GM19239 (cell line): ENCODE measurements at places on chromosomes 4 and X.

- no peak for DNase-seq
Measured at GRCh38 chrX:46737462-46737861, 21.5 kb downstream of the SLC9A7 start.

DNA sequence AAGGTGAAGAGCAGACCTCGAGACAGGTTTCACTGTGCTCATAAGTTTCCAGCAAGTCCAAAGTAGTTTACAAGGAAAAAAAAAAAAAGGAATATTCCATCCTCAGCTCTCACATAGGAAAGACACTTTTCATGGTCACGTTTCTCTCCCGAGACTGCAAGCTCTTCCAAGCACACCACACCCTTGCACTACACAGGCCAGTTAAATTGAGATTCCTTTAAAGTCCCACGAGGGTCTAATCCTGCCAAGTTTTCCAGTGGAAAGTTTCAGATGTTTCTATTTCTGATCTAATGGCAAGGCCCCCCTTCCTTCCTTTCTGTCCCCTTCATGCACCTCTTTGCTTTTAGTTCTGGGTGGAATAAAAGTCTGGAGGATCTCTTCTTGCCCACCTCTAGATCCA is 67.9 kb upstream of the PCDH19 start:
- DNase-seq = no peak

DNA sequence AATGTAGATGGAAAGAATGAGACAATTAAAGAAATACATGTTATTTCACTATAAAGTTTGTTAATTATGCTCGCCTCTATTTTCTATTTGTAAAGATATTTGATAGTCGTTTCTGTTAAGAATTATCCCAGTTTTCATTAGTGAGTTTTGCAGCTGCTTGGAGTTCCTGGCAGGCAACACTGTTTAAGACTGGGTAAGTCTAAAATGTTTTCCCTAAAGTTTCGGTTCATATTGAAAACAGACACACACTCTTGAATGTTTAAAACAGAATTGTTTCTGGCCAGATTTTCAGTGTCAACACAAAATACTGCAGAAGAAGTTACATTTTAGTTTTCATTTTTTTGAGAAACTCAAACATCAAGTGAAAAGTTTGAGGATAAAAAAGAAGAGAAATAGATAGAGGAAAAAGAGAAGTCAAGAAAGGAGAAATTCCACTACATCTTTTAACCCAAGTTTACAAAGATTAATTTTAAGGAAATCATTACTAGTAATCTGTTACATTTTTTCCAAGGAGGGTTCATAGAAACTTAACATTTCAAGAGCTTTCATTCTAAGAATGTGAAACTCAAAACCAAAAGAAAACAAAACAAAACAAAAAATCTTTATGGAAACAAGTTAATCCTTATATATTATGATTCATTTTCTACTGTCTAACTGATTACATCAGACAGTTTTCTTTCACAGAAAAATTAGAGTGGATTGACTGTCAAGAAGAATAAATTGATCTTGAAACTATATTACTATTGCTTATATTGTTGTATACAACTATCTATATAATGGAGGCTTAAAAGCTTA is 305.5 kb downstream of the FAT4 start:
- DNase-seq = no peak

GRCh38 chr4:10639100-10639499 is 45.5 kb downstream of the CLNK start:
- DNase-seq = no peak

GRCh38 chr4:15469402-15470127 is at the start of gene CC2D2A:
TSS of gene CC2D2A (plus strand) at chr4:15469882. CDS start at chr4:15475933, 6,051 bp downstream.
- DNase-seq = no peak

DNA sequence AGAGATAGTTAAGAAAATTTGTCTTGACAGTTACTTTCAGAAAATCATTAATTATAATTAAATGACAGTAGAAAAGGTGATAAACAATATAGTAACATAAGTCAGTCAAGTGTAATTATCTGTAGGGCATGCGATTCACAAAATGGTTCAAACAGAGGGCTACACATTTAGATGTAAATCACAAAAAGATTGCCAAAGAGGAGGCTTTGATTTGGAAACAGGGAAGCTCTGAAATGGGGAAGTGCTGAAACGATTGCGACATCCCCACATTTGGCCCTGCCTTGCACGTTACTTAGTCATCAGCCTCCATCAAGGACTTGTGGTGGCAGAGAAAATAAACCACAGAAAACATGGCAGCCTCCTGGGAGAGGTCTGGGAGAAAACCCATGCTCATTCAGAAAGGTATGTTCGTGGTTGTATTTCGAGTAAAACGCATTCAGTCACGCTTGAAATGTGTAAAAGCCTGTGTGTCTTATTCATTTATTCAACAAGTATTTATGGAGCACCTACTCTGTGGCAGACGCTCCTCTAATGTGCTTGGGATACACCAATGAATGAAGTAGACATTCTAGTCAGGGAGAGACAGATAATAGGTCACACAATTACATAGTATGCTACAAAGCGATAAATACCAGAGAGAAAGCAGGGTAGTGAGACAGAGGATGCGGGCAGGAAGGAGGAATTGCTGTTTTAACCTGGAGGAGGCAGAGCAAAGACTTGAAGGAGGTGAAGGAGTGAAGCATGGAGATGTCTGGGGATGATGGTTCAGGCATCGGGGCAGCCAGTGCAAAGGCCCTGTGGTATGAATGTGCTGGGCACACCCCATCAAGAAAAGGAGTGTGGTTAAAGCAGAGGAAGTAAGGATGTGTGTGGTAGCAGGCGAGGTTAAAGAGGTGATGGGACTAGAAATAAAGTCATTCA is 7.8 kb downstream of the RBM47 start:
- no peak for DNase-seq

DNA sequence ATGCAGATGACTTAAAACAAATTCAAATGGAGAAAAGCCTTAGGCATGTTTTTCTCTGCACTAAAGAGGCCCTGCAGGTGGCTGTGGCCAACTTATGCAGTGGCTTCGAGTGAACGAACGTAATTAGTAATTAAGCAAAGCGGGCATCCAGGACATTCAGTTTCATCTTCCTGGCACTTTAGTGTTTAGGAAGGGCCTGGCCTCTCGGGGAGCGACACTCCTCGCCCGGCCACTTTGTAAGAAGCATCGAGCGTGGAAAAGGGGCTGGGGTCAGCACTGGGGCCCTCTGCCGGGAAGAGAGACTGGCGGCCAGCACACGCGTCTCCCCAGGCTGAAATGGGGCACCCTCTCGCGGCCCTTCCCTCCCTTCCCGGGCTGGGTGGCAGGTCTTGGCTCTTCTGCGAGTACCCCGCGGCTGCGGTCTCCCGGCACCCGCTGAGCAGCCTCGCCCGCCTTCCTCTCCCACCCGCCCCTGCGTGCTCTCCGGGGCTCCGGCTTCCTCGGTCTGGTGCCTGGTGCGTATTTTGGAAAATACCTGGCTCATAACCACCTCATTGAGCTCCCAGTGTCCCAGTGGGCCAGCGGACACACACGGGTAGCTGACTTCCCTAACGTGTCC is 677 bp upstream of the CYP4V2 start:
- peak; percentile 34 for DNase-seq

DNA sequence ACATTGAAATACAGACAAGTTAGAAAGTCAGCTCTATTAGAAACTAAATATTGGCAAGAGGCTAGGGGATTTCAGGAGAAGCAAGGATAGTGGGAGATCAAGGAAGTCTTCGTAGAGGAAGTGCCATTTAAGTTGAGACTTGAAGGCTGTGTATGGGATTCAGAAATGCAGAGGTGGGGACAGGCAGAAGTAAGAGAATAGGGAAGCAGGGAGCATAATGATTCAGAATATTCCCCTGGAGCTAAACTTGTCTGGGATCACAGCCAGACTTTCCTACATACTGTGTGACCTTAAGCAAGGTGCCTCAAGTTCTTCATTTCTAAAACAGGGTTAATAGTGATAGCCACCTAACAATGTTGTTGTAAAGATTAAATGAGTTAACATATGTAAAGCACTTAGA is 108.8 kb downstream of the DDIT4L start:
- no peak for DNase-seq

DNA sequence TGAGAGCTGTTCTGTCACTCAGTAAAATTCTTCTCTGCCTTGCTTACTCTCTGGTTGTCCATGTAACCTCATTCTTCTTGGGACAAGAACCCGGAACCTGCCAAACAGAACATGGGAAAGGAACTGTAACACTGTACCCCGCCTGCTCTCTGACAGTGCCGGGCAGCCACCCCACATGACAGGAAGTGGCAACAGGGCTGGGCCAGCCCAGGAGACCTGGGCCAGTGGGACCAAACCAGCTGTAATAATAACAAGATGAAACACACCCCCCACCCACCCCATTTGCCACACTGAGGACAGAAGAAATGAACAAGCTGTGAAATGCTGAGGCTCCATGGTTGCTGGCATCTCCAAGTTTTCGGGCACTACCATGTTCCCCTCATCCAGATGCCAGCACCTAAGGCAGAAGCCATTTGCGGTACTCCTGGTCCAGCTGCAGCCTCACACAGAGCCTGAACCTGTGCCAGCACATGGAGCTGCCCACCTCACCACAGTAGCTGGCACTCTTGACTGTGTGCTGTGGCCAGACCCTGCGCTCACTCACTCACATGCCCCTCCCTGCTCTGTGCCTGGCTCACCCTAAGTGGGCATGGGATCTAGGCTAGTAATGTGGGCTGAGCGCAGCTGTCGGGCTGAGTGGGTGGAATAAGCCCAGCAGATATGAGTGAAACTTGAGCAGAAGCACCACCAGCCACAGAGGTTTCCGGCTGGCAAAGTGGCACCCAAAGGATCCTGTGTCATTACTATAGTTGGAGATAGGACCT is 126.2 kb upstream of the UGT8 start:
- DNase-seq = no peak

- peak; percentile 44 for DNase-seq
Measured at GRCh38 chrX:69285881-69286564, 120.8 kb upstream of the PJA1 start.

DNA sequence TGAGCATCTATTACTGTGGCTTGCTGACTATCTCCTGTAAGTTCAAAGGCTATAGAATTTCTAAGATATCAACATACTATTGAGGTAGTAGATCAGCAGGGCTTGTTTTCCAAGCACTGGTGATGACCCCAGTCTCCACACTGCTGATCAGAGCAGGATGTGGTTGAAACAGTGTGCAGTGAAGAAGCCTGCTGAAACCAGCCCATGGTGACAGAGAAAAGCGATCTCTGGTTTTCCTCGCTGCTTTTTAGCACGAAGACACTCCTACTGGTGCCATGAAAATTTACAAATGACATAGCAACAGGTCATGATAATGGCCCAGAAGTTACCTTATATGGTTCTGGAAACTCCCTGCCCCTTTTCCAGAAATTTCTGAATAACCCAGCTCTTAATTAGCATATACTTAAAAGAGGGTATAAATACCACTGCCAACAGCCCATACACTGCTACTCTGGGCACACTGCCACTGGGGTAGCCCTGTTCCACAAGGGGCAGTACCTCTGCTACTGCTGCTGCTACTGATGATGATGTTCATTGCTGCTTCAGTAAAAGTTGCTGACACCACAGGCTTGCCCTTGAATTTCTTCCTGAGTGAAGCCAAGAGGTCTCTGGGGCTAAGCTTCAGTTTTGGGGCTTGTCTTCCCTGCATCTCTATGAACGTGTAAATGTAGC is 1689.5 kb upstream of the PCDH10 start:
- no peak for DNase-seq

GRCh38 chr4:12968345-12968744 is 515.8 kb downstream of the RAB28 start:
- no peak for DNase-seq

- DNase-seq = no peak
Measured at GRCh38 chr4:115675719-115676118, 562.3 kb upstream of the NDST4 start.

DNA sequence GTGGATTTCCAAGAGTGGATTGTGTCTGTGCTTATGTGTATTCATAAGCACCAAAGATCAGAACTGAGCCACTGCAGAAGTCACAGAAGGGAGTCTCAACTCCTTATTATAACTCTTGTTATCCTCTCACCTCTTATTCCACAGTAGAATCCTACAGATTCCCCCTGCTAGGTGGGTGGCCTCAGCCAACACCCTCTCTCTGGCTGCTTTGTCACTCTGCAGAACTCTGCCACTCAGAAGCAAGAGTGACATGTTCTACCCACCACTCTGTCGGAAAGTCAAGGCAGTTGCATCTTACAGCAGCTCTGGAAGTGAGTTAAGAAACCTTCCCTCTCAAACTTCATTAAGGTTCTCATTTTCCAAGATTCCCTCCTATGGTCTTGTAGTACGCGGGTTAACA is 41.9 kb downstream of the PTCHD1 start:
- DNase-seq = no peak

DNA sequence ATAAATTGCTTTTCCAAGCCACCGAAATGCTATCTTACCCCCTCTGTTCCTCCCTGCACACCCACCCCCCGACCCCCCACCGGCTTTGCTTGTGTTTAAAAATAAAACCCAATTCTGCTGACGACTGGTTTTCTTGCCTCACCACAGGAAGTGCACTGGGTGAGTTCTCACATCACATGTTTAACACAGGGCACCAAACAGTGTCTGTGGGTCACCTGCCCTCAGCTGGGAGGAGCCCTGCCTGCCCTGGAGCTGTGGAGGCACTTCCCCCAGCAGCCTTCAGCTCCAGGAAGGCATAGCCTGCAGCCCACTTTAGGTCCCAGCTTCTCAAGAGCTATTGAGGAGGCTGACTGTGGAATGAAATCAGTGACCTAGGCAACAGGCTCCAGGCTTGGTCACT is 8.8 kb downstream of the TMEM255A start:
- DNase-seq = no peak

DNA sequence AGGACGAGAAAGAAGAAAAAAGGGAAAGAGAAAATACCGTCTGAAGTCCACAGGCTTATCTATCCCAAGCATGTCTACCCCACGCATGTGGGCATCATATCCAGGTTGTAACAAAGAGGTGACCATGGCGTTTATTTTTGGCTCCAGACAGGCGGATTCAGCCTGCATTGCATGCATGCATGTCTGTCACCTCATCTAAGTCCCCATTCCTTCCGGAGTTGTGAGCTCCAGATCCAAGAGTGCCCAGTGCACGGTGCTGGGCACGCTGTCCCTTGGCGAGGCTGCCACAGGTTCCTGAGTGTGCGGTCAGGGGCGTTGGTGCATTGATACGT is 905 bp upstream of the GALNTL6 start:
- no peak for DNase-seq

DNA sequence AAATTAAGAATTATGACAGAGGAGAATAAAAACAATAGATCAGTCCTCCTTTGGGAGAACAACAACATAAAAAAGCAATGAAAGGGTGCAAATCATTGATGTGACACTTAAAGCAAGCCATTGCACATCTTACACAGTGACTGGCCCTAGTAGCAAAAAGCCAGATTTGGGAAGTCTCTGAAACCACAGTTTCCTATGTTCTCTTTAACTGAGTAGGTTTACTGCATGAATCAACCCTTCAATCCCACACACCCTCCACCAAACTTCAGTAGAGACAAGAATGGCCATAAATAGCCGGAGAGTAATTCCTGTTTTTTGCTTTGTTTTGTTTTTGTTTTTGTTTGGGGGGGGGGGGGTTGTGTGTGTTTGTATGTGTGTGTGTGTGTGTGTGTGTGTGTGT is 180.8 kb downstream of the VEGFC start:
- DNase-seq = no peak

DNA sequence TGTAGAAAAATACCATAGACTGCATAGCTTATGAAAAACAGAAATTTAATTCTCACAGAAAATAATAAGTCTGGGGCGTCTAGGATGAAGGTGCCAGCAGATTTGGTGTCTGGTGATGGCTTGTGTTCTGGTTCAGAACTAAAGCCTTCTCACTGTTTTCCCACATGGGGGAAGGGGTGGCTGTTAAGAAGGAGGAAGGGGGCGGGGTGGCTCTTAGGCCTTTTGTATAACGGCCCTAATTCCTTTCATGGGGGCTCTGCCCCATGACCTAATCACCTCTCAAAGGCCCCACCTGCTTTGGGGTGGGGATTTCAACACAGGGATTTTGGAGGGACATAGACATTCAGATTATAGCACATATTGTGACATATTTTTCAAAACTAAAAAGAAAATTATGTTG is 173.2 kb upstream of the TECRL start:
- no peak for DNase-seq
